ENCODE measurements at places on chromosomes 7 and 10.

- no peak for DNase-seq
Measured at GRCh38 chr7:1545417-1546246, 10.4 kb downstream of the TMEM184A start.

DNA sequence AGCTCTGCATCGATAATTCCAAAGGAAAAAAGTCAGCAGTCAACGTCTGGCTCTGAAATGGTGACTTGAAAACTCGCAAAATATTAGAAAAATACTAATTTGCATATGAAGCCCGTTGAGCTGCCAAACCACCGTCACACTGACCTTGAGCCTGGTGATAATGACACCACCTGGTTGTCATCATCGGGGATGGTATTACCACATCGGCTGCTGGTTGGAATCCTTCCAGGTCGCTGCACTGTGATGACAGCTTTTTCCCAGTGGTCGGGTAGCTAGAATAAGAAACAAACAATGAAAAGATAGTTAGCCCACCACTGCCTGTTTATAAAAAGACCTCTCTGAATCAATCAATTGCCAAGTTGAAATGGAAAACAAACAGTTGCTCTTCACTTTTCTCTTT, 41.6 kb downstream of the LAMB1 start:
- no peak for DNase-seq

DNA sequence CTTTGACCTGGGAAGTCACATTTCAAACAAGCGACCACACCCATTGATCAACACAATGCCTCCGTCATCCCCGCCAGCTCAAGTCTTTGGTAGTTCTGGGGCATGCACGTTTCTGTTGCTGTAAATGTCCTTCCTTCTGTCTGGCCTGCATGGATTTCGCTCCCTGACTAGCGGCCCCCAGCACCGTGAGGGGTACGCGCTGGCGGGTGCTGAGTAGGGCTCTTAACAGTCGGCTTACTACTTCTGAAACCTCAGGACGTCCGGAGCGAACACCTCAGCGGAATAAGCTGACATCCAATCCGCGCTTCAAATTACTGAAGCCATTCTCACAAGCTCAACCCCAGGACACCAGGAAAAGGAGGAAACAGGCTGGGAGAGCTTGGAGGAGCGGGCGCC, 505 bp downstream of the NUDCD3 start:
- no peak for DNase-seq

- no peak for DNase-seq
Measured at GRCh38 chr10:94315024-94315451, 47.7 kb downstream of the NOC3L start.

DNA sequence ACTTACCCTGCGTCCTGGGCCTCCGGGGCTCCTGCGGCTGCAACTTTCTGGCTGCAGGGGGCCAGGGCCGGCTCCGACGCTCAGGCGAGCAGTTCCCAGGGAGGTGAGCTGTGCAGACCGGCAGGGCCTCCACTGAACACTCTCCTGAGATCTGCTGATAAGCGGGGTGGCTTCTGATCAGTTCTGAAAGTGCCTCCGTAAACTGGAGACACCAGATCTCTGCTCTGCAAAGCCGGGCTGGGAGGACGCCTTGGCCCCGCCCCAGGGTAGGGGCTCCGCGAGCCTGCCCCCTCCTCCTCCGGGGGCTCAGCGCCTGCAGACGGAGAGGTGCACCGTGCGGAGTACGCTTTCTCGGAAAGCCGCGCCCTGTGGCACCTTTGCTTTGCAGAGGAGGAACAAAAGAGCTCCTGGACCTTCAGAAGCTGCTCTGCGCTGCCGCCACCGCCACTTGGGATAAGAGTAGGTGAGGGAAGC, 141.3 kb upstream of the VKORC1L1 start:
- DNase-seq = no peak

DNA sequence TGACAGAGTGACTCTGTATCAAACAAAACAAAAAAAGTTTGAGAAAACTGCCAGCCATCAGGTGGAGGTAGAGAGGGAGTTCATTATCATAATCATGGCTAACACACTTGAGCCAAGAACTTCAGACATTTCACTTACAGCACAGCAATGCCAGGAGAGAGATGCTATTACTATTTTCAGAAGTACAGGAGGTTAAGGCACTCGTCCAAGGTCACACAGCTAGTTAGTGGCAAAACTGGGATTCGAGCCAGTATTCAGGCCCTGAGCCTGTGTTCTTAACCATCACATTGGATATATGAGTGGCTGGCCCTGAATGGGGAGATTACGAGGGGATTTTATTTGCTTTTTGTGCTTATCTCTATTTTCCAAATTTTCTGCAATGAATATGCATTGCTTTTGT, 24.8 kb upstream of the UNC5B start:
- DNase-seq = no peak

DNA sequence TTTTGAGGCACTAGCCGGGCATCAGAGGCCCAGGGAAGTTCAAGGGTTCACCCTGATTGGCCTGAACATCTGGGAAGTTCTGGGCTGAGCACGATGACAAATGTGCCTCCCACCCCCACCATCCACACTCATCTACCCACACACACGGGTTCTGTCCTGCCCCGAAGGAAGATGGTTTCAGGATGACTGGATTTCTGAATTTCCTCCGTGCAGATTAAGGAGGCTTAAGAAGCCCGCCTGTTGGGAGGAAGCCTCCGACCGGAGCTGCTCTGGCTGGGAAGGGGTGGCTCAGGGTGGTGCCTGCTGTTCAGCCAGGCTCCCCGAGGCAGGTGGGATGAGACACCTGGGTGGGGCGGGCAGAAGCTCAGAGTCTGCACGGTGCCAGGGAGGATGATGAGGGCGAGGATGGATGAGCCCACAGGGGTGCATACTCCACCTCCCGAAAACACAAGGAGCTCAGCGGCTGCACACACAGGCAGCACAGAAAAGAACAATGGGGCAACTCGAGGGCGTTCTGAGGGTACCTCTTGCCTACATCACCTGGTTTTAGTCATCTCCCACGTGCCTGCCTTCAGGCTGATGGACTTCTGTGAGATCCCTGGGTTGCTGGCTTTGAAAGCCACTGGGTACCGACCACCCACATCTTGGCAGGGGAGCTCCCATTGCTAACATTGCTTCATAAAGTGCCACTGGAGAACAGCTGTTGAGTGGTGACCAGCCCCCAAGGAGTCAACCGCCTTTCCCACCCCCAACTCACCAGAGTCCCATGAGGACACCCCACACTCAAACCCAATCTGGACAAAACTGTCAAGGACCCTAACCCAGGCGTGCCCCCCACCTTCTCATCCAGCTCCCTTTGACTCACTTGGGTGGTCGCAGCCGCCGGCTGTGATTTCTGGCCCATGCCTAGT, 41.2 kb downstream of the CALML3 start:
- no peak for DNase-seq
